ENCODE measurements at places on chromosomes 16 and 17. TPM values are rescaled to one million over a fixed set of nuclear protein-coding genes. Genes with fewer than 3 reads are reported as not detected.

Gene IFI35
- total RNA-seq: 4.8 TPM

Gene TBC1D3H
- not detected for total RNA-seq

Gene FOXC2
- 0.23 TPM for total RNA-seq

Gene SPATA33
- 11.8 TPM for total RNA-seq

Gene TRIM47
- total RNA-seq: 15.2 TPM

Gene KRTAP16-1
- not detected for total RNA-seq

Gene CMTM2
- total RNA-seq: not detected

Gene PYDC1
- 0.92 TPM for total RNA-seq

Gene C16orf96
- 0.46 TPM for total RNA-seq

Gene C17orf78
- total RNA-seq: not detected

Gene CDRT4
- total RNA-seq: 17.1 TPM

Gene CFAP97D1
- not detected for total RNA-seq

Gene CD300E
- total RNA-seq: not detected

Gene CUEDC1
- total RNA-seq: 21.2 TPM

Gene NEUROD2
- 0.46 TPM for total RNA-seq

Gene TBC1D3I
- total RNA-seq: not detected

Gene IGSF6
- total RNA-seq: 5.8 TPM

Gene DNASE1L2
- 2.8 TPM for total RNA-seq

Gene MYH3
- 1.4 TPM for total RNA-seq

Gene KCTD19
- 2.1 TPM for total RNA-seq

Gene CIBAR2
- 4.8 TPM for total RNA-seq

Gene MSLN
- total RNA-seq: not detected

Gene KRTAP4-6
- total RNA-seq: not detected

Gene OR1A1
- total RNA-seq: not detected

Gene SPNS3
- 1.4 TPM for total RNA-seq

Data from diencephalon (tissue), 1 donor.